Brain (organoid and tissue), 16 donors: ENCODE measurements at places on chromosomes 1 and 21.

- no peak for DNase-seq
Observed at GRCh38 chr1:12405325-12406210, 175.7 kb downstream of the VPS13D start.

- DNase-seq: no peak
Observed at GRCh38 chr1:24535021-24535424, 20.9 kb upstream of the NCMAP start.

DNA sequence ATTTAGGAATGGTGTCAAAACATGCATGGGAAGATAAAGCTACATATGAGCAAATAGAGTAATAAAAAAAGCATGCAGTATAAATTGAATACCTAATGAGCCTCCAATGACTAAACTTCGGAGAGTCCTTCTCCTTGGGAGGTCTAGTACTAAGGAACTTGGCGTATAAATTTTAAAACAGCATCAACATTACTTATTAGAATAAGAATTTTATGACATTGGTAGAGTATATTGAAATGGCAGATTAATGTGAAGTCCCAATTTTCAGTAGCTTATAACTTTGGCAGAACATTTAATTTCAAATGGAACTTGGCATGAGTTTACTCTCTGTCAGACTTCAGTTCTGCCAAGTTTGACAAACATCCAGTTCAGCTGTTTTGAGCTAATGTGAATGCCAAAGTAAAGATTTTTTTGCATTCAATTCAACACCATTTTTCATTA is 104.7 kb upstream of the RGS18 start:
- DNase-seq: peak; percentile 9

DNA sequence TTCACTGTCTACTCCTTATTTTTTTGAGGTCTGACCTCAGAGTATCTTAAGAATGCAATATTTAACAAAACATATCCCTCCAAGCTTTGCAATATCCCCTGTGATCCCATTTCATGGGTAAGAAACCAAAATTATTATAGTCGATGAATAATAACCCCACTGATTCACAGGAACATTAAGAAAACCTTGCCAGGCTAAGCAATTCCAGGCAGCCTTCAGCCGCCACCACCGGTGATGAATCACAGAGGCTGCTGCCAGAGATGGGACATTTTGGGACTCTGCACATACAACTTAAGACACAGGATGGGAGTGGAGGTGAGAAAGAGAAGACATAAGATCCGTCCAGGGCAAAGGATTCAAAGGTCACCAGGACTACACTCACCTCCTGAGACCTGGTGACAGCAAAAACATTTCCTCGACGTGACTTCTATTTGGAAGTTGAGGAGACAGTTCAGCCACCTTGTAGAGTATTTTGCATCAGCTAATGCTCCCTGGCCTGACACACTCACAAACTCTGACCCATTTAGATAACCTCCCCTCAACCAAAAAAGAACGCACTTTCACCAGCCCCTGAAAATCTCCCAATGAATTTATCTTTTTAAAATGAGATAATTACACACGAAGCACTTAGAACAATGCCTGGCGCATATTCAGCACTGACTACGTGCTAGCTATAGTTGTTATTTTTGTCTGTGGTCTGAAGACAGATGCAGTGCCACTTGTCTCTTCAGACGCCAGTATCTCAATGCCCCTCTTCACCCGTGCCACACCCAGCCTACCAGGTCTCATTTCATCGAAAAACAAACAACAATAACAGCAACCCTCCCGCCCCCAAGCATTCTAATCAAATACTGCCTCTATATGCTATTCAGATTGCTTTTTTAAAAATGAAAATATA is 17.8 kb upstream of the OVAAL start:
- no peak for DNase-seq

- peak; percentile 9 for DNase-seq
Observed at GRCh38 chr1:227947386-227947675, 401 bp downstream of the WNT9A start.

DNA sequence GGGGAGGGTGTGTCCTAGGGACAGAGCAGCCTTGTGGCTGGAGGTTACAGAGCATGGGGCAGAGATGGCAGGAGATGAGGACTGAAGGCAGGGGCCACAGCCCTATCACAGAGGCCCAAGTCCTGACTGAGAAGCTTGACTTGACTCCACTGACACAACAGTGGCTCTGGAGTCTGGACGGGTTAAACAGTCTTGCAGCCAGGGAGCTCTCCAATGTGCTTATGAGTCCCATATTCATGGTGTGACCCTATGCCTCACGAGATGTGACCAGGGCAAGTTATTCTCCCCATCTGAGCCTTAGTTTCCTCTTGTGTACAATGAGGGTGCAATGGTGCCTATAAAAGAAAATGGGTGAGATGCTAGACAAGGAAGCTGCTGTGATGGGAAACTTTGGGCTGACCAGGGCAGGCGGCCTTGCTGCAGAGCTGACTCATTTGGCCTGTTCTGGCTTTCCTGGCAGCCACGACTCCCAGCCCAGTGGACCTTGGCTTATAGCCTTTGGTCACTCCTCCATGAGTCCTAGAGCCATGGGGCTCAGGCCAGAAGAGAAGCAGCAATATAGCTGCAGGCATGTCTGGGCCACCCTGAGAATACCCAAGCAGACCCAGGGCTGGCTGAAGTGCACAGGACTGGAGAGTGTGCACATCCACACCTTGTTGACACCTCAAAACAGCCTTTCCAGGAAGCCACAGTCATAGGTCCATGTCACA is 2.8 kb upstream of the TTC22 start:
- no peak for DNase-seq

DNA sequence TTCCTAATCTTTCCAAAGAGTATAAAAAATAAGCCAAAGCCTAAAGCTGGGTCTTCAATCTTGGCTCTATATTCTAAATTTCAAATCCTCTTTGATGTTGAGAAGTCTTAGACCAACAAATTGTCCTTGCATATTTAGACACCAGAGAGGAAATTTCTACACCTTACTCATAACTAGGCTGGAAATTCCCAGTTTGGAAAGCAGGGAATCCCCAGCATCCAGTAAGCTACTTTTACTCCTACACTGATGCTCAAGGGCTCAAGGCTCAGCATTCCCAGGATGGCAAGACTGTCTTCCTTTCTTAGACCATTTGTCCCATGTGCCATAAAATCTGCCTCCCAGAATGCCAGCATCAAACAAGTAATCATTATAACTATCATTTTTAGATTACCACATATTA is 28.3 kb downstream of the PRDX6 start:
- no peak for DNase-seq

- DNase-seq: no peak
Observed at GRCh38 chr1:59443310-59443709, 146.4 kb downstream of the FGGY start.

DNA sequence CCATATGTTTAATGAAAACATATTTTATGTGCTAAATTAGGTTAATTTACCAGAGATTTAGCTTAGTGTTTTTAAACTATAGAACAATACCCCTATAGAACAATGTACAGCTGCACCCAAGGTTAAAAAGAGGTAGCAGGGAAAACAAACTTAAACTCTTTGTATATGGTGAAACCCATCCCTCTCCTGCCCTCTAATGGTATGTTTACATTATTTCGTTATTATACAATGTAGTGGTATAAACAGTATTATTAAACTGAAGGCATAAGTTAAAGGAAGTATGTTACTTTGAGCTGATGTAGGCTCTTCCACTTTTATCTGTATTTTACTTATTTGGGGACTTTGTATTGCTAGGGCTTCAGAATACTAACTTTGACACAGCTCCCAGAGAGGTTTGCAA is 16.7 kb upstream of the ZYG11A start:
- no peak for DNase-seq
